ENCODE measurements at places on chromosomes 5 and 9.
A peak's percentile ranks its signal among the peaks of the same experiment; 100 is the strongest.

GRCh38 chr5:15621094-15621493 is 121.1 kb downstream of the FBXL7 start:
- no peak for DNase-seq

GRCh38 chr5:176466245-176466871 is 18.2 kb downstream of the FAF2 start:
- DNase-seq, result no peak

DNA sequence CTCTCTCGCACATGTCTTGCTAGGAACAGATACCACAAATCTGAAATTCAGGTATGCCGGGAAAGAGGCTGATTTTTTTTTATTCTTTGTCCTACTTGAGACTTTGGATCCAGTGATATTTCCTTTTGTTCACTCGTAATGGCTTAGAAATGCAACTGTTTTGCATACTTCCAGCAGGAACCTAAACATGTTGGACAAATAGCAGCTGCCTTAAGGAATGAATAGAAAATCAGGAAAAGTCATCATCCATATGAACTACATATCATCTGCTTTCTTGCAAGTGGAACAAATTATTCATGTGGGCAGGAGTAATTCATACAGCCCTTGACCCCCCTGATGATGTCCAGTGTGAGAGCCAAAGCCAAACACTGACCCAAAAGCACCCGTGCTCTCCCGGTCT is 17.4 kb downstream of the TTC39B start:
- DNase-seq, result no peak

GRCh38 chr5:74311961-74312360 is 328.6 kb downstream of the ENC1 start:
- DNase-seq, result no peak

- DNase-seq, result no peak
These were observed 190.5 kb downstream of the AOPEP start for GRCh38 chr9:94916956-94917355.

- no peak for DNase-seq
These were observed 11.4 kb downstream of the DCANP1 start for GRCh38 chr5:135435467-135436330.

DNA sequence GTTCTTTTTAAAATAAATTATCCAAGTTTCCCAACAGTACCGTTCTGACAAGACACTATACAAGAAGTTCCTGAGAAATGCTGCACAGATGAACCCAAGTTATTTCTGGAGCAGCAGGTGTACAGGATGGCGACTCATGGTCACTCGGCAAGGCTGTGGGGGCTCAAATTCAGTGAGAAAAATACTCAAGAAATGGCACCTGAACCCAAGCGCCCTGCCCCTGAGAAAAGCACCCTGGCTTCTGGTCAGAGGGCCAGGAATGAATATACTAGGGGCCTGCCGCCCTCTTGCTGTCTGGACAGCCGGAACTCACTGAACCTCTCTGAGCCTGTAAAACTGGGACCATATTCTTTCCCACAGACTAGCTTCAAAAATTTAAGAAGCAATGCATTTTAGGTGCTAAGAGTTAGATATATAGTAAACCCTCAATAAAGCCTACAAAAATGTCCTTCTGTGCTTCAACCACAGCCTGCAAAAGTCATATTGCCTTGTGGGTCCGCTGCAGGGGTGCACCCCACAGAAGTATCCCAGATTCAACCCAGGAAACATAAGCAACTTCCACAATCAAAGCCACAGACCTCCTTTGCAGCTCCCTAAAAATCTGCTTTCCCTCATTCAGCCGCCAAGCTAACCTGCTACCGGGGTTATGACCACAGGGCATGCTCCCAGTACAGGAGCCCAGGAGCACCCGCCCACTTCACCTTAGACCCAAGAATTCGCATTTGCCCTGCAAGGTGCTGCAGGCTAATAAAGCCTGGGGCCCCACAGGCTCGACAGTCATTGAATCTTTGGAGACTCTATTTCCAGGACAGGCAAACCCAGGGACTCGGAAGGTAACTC is 1.4 kb downstream of the RAPGEF1 start:
- DNase-seq, result no peak

DNA sequence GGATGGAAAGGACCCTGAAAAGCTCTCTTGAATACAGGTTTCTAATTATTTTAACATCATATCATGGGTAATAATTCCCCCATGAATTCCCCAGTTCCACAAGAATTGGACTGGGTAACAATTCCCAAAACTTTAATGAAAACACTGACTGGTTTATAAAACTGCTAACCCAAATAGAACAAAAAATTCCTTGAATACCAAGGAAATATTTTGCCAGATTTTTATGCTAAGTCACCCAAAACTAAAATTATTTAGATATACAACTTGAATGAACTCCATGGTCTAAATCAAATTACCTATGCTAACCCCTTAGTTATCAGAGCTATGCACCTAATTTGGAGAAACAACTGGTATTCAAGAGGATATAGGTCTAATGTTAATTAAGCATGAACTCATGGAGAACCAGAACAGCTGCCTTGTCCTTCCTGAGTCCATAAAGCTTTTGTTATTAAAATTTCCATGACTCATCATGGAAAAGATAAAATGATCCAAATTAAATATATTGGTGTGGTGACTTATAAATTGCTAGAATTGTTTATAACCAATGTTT is 164.9 kb upstream of the TUT7 start:
- no peak for DNase-seq

DNA sequence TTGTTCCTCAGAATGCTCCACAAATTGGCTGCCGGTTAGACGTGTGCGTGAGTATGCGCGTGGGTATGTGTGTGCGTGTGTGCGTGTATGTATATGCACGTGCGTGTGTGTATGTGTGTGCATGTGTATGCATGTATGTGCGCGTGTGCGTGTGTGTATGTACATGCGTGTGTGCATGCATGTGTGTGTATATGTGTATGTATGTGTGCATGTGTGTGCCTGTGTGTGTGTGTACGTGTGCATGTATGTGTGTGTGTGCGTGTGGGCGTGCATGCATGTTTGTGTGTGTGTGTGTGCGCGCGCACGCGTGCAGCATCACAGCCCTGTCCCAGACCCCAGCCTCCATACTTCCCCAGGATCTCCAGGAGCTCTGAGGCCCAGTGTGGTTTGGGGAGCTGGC is 183.1 kb upstream of the IER5L start:
- no peak for DNase-seq

GRCh38 chr5:81802625-81803024 is 51.7 kb upstream of the SSBP2 start:
- DNase-seq, result no peak

DNA sequence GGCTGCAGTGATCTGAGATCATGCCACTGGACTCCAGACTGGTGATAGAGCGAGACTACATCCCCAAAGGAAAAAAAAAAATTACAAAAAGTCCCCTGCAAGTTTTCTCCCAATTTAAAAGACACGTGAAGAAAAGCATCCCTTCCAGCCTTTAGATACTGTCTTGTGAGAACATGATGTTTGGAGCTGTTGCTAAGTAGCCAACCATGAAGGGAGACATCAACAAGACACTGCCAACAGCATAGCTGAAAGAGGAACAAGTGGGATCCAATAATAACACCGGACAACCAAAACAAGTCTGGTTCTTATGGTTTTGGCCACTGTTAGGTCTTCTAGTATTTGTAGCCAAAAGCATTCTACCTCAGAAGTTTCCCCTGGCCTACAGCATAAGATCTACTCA is 118.9 kb upstream of the CCDC180 start:
- no peak for DNase-seq

GRCh38 chr5:151223447-151224264 is at the start of gene CCDC69:
Gene CCDC69 (minus strand): TSS chr5:151224092. CDS start chr5:151223970, 122 bp downstream.
- no peak for DNase-seq

- DNase-seq, result no peak
These were observed 12.6 kb downstream of the PDE6A start for GRCh38 chr5:149931992-149932436.

- DNase-seq, result peak; percentile 40
These were observed 18.7 kb upstream of the PTPDC1 start for GRCh38 chr9:94065535-94065961.

DNA sequence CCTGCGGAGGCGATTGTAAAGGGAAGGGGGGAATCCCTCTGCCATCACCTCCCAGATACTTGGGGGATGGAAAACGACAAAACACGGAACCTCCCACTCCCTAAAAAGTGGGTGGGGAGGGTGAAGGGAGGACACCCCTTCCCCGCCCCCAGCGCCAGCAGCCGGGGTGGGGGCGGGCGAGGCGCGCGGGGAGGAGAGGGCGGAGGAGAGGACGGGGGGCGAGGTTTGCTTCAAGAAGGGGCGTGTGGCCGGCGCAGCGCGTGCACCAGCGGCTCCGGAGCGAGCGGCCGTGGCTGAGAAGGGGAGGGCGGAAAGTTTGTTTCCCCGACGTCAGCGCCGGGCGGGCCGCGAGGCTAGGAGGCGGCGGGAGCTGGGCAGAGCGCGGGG is at the start of gene PRRX2:
Gene PRRX2, plus strand, starts transcription at position 259 of the 387 bp plus-strand sequence. CDS start 221 bp downstream, outside the sequence.
- no peak for DNase-seq

- DNase-seq, result no peak
These were observed 30.0 kb upstream of the MAMDC2 start for GRCh38 chr9:70013598-70014196.

DNA sequence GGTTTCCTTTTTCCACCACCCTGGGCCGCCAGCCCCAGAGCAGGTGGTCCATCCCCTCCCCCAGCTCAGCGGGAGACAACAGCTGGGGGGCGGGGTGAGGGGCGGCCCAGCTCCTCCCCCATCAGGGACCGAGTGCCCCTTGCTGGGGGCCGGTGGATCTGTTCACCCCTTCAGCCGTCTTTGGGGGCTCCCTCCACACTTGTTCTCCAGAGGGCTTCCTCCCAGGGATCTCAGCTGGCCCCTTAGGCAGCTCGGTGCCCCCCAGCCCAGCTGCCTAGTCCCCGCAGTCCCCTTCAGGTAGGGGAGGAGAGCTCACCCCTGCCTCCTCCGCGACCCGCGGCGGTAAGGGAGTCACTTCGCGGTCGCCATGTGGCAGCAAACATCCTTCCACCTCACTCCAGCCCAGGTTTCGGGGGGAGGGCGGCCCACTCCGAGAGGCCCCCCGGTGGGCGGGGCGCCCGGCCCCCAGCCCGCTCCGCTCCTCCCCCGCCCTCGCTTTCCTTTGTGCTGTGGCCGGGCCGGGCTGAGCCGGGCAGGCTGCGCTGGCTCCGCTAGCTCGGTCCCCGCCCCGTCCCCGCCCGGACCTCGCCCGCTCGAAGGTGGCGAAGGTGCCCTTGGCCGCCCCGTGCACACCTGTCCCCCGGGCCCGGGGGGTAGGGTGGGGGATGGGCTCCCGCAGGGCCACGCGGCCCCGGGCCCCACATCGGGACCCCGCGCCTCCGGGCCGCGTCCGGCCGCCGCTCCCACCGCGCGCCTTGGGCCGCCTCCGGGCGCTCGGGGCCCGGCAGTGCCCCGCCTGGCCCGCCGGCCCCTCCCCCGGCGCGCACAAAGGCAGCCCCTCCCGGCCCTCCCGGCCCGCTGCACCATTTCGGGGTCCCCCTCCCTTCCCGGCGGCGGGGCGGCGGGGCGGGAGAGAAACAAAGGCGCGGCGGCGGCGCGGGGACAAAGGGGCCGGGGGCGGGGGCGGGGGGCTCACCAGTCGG is 683 bp downstream of the DBN1 start:
- DNase-seq, result no peak

DNA sequence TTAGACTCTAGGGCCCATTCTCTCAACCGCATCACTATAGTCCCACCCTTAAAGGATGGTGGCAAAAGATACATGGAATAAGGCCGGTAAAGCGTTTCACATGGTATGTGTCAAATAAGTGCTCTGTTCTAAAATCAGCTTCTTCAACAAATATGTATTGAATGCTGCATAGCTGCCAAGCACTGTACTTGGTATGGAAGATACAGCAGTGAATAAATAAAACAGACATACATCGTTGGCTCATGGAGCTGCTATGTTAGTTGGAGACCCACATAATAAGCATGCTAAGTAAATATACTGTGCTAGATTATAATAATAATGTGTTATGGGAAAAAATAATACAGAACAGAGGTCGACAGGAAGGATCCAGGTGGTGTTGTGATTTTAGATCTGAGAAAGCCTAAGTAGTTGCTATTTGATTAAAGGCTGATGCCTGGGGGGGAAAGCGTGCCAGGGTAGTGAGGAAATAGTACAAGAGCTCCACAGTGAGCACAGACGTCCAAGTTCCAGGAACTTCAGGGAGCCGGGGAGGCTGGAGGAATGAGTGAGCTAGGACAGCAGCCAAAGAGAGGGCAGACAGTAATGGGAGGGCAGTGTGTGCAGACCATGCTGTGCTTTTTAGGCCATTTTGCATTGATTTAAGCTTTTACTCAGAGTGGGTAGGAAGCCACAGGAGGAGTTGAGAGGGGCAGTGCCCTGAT is 93.7 kb downstream of the JAKMIP2 start:
- DNase-seq, result no peak

DNA sequence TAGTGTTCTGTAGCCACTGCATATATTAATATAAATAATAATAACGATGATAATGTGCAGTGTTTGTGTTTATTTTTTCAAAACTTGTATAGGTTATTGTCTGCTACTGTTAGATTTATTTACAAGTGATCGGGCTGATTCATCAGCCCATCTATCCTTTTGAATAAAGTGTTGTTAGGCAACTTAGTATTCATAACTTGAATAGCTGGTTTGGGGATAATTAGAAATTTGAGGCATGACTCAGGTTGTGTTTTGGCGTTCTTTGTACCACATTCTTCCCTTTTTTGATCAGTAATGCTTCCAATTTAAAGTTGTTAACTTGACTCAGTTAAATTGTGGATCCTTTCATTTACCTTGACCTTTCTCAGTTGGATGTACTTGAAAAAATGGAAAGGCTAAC is 69.7 kb downstream of the FOCAD start:
- DNase-seq, result no peak

DNA sequence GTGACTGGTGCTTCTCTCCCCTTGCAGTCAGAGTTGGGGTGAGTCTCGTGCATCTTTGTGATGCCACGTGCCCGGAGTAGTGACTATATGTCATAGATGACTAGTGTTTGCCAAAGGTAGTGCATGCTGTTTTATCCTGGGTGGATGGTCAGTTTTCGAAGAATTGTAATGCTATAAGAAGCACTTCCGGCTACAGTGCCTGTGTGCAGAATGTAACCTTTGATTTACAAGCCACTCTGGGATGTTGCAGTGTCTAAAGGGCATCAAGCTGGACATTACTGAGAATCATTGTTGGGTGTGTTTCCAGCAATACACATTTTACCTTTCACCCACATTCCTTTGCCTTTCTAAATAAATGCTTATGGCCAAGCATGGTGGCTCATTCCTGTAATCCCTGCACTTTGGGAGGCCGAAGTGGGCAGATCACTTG is 16.7 kb downstream of the MVB12B start:
- DNase-seq, result no peak

GRCh38 chr9:107620801-107621200 is 131.2 kb upstream of the KLF4 start:
- DNase-seq, result no peak

- DNase-seq, result no peak
These were observed 47.1 kb downstream of the SPIN1 start for GRCh38 chr9:88435336-88435735.

DNA sequence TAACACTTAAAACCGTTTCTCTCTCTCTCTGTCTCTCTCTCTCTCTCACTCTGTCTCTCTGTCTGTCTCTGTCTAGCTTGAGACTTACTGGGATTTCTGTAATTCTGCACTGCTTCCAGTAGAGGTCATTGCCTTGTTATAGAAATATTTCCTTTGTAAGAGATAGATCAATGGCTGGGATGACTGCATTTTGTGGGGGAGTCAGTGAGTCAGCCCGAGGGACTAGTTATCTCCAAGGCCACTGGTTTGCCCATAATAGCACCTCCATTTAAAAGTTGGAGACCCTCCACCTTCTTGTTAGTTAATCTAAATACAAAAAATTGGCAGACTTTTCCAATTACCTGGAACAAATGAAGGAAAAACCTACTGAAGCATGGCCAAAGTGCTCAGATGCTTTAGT is 547.2 kb downstream of the LRRC70 start:
- DNase-seq, result no peak
